ENCODE measurements at places on chromosomes 1 and 21.
A peak's percentile ranks its signal among the peaks of the same experiment; 100 is the strongest.

DNA sequence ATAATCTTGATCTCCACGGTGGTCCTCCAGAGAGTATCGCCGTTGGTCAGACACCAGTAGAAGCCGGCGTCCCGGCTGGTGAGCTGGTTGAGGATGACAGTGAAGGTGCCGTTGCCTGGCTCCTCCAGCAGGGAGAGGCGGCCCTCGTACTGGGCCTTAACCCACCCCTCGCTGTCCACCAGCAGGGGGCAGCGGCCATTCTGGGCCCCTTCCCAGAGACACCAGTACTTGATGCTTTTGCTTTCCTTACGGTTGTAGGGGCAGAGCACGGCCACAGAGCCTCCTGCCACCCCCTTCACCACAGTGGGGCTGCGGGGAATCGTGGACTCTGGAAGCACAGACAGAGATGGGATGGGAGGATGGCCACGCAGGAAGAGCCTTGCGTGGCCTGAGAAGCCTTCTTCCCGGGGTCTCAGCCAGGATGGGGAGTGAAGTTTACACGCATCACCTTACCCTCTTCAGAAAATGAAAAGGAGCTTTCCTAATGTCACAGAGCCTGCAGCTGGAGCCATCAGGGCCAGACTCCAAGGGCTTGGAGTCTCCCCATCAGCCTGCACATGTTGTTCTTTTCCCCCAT, 10.7 kb downstream of the PIGR start:
- DNase-seq: peak; percentile 38

GRCh38 chr1:51956528-51957509, 33.7 kb downstream of the RAB3B start:
- DNase-seq: no peak

DNA sequence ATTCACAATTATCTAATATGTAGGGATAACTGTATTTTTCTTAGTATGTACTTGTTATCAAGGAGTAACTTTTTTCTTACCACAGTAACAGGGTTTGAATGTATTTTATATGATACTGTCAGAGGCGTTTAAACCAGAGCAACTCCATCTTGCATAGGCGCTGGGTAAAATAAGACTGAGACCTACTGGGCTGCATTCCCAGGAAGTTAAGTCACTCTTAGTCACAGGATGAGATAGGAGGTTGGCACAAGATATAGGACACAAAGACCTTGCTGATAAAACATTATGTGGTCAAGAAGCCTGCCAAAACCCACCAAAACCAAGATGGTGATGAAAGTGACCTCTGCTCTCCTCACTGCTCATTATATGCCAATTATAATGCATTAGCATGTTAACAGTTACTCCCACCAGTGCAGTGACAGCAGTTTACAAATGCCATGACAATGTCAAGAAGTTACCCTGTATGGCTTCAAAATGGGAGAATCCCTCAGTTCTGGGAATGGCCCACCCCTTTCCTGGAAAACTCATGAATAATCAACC, 64.8 kb downstream of the RPE65 start:
- no peak for DNase-seq

- DNase-seq: no peak
These were observed 1.1 kb downstream of the AKR1A1 start for GRCh38 chr1:45551684-45552083.

- no peak for DNase-seq
These were observed 173.7 kb upstream of the CAMK1G start for GRCh38 chr1:209409780-209410179.

GRCh38 chr1:2188336-2188735, 6.2 kb downstream of the FAAP20 start:
- DNase-seq: no peak
